Lung microvascular endothelial cell (primary cell): ENCODE measurements at places on chromosomes 3 and 15. TPM values are rescaled to one million over a fixed set of nuclear protein-coding genes. Genes with fewer than 3 reads are reported as not detected.

- DNase-seq = no peak
Observed at GRCh38 chr3:47603332-47603731, 24.7 kb upstream of the CSPG5 start.

GRCh38 chr15:77657634-77658238, 25.0 kb upstream of the LINGO1 start:
- no peak for DNase-seq

- no peak for DNase-seq
Observed at GRCh38 chr3:15492847-15493360, 28.6 kb downstream of the COLQ start.

DNA sequence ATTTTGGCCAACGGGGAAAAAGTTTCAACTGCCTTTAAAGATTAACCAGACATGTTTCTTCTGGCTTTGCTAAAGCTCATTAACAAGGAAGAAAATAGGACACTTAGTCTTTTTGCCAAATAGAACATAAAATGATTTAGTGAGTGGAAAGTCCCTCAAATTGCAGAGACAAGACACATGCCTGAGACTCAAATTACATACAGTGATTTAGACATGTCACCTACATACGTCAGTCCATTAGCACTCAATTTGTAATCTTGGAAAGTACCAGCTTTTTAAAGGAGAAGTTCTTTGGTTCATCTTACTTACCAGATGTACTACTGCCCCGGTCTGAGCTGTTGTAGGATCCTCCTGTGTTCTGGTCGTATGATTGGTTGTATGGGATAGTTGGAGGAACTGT, 1134.2 kb downstream of the ROBO1 start:
- DNase-seq = no peak

GRCh38 chr15:60017538-60018520, 13.7 kb downstream of the FOXB1 start:
- DNase-seq = no peak

GRCh38 chr15:46921891-46922290, 795.4 kb upstream of the SEMA6D start:
- DNase-seq = no peak

GRCh38 chr3:52225452-52226228, at the start of gene TLR9:
TSS of gene TLR9 (minus strand) at chr3:52225645. CDS start at chr3:52225529, 116 bp downstream.
- no peak for DNase-seq

- no peak for DNase-seq
Observed at GRCh38 chr15:57769266-57769665, 62.8 kb downstream of the POLR2M start.

DNA sequence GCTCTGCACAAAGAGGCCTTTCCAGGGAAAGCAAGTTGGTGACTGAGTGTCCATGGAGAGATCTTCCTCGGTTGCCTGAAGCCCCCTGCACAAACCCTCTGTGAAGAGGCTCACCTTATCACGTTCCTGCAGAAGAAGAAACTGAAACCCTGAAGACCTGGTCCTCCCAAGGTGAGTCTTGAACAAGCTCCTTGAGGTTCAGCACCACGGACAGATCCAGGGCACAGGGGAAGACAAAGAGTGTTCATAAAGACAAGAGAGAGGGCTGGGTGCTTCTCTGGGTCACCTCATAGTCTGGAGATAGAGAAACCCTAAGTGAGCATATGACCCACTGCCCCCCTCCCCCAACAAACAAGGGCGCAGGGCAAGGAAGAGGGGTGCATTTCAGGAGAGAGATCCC, 21.7 kb upstream of the TBC1D21 start:
- DNase-seq = peak; percentile 21

GRCh38 chr15:43516801-43517353, 531 bp upstream of the MAP1A start:
- DNase-seq = no peak

The SERPINI2 gene
- total RNA-seq = not detected in 2 replicates

The SORD gene
- total RNA-seq = 1.4 and 2.8 TPM in 2 replicates

The BSN gene
- under 0.01 TPM in 2 replicates for total RNA-seq

The DGKG gene
- total RNA-seq = 2.0 TPM in 1 of 2 replicates, not detected in the other

The PLCB2 gene
- under 0.01 and 0.44 TPM in 2 replicates for total RNA-seq
